Right renal cortex interstitium (tissue), 3 donors: ENCODE measurements at places on chromosomes 3 and 15.

- DNase-seq = no peak
Observed at GRCh38 chr3:70309591-70309990, 2.8 kb downstream of the MDFIC2 start.

DNA sequence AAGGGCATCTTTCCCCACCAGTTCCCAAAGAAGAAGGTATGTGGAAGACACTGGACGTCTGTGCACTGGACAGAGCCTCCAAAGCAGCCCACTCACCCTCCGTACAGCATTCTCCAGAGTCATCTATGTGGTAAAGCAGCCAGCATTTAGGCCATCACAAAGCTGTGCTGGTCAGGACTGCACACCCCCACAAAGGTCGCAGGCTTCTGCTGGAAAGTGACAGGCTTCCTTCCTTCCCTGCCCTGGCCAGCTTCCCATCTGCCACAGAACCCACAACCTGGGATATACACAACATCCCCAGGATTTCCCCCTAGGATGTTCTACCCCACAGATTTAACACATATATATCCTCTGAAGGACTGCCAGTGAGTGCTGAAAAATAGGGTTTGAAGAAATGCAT is 64.6 kb upstream of the GALNT15 start:
- DNase-seq = no peak

- DNase-seq = no peak
Observed at GRCh38 chr3:99962703-99963102, 145.0 kb downstream of the CMSS1 start.

DNA sequence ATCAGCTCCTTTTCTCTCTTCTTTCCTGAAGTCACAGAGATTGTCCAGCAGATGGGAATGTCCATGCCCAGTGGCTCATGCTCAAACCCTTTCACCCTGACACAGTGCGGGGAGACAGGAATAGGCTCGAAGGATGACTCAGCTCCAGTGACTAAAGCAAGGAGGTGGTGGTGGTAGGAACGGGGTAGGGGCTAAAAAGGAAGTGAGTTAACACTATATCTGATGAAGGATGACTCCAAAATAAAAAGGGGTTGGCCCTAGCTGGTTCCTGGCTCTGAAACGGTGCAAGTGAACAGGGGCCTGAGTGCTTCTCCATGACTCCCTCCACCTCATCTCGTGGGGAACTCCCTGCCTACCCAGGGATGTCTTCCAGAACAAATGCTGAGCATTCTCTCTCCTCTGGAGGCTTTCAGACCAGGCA is 167.4 kb upstream of the LPP start:
- DNase-seq = no peak

GRCh38 chr15:78768531-78769408 is 42.5 kb downstream of the ADAMTS7 start:
- no peak for DNase-seq

DNA sequence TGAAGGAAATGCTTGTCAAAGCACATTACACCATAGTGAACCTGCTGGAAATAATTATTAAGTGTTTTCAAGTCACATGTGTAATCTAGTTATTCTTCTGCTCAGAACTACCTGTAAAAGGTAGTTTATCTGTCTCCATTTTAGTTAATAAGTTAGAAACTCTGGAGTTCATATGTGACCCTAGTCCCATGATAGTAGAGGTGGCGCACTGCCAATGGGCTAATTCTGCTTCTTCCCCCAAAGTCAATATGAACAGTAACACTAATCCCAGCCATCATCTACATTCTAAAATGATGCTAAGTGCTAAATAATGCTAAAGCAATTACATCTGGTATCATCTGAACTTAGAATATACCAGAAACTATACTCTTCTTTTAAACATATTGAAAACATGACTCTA is 361.0 kb upstream of the NECTIN3 start:
- DNase-seq = no peak

DNA sequence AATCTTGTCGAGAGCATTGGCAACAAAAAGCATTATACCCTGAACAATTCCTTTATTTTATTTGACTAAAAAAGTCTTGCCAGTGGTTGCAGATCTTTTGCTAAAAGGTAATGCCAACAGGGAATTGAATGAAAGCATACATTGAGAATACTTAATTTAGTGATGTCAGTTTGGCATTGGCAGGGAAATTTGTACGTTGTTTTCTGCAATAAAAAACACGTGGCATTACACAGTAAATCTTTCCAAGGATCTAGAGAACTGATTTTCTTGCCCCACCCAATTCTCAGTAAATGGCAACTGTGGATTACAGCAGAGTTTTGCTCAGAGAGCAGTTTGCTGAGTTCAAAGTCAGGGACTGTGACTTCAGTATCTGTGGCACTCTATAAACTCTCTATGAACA is 38.3 kb upstream of the IGSF10 start:
- no peak for DNase-seq

GRCh38 chr3:23669541-23670255 is 136.1 kb upstream of the UBE2E1 start:
- no peak for DNase-seq

- DNase-seq = no peak
Observed at GRCh38 chr3:184584464-184584891, 22.9 kb downstream of the EPHB3 start.
